ENCODE measurements at places on chromosomes 2 and 18.

DNA sequence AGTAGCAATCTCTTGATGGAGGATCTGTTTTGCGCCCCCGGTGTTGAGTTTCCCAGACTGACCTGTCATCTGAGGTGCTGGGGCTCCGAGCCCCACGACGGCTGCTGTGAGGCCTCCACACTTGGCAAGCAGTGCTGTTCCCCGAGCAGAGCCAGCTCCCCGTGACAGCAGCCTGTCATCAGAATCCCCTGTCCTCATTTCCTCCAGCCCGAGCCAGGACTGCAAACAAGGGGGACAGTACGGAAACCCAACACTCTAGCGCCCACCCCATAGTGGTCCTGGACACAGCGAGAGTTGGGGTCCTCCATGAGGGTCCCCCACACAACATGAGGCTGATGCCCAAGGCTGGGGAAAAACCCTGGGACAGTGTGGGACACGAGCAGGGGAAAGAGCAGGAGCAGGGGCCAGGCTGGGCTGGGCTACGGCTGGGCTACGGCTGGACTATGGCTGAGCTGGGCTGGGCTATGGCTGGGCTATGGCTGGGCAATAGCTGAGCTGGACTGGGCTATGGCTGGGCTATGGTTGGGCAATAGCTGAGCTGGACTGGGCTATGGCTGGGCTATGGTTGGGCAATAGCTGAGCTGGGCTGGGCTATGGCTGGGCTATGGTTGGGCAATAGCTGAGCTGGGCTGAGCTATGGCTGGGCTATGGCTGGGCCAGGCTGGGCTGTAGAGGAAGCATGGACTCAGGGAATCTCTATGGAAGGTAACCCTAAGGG is 1.5 kb upstream of the KLHL30 start:
- DNase-seq, result no peak

DNA sequence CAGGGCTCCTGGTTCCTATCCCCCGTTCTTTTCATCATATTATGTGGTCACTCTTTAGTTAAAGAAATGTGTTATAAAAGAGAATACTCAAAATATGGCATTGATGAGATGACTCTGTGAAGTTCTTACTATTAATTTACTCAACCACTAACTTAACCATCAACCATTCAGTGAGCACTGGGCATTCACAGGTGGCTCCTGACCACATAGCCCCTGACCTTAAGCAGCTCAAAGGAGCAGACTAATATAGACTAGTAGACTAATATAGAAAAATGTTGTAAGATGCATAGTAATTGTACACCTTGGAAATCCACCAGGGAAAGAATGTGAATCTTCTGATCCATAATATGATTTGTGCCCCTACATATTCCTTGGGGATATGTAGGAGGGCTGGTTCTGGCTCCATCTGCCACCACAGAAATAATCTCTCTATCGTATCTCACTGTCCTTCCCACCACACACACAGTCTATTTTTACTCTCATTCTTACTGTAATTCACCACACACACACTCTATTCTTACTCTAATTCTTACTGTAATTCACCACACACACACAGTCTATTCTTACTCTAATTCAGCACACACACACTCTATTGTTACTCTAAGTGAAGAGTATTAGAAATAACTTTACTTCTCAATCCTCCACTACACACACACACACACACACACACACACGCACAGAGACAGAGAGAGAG is 188.9 kb upstream of the ITGA4 start:
- DNase-seq, result no peak

DNA sequence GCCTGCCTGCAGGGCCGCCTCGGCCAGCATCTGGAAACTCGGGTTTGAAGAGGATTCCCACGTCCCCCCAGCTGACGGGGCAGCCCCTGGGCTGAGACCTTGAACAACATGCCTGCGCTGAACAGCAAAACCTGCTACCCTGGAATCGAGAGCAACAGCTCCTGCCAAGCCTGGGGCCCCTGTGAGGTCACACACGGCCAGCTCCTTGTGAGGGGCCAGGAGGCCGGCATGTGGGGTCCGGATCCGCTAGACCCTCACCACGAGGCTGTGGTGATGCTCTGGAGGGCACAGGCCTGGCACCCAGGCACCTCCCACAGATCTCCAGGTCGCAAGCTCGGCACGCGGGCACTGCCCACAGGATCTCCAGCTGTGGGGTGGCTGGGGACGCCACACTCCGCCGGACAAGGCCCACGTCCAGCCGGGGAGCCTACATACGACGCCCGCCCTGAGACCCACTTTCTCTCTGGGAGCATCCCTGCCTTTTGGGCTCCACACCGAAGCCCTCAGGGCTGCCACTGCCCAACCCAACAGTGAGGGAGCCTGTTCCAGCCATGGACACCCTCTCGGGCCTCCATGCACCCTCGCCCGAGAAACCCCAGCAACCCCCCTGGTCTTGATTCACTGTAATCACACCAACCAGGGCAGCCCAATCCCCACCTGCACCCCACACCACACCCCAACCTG is 34.1 kb downstream of the SLC66A2 start:
- DNase-seq, result no peak

GRCh38 chr18:42514512-42514911 is 559.5 kb downstream of the PIK3C3 start:
- no peak for DNase-seq

DNA sequence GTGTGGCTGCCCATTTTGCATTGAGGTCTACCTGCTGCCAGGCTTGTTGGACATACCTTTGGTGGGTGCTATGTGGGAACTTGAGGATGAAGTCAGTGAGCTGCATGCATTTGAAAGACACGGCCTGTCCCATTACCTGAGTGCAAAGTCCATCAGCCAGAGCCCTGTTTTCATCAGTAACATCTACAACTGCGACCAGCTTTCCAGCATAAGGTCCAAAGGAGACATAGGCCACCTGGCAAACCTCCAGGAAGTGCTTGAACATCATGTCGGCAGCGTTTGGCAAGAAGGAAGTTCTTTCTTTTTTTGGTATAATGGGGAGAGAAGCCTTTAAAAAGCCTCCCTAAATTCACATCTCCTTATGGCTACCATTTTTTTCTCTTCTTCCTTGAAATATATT is 143.1 kb downstream of the FAM161A start:
- no peak for DNase-seq

DNA sequence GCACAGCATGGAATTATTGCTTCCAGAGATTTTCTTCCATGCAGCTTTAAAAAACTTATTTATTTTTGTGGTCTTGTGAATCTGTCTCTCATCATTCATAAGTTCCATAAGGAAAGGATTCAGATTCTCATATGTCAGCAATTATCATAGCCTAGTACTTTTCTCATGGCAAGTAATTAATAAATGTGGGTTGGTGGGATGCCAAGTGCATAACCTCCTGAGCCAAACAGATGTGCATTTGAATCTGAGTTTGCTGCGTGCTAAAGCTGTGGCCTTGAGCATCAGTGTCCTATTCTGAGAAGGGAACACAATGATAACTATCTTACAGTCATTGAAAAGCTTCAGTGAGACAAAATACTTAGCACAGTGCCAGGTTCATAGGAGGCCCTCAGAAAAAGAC is 331.9 kb downstream of the PDE11A start:
- no peak for DNase-seq

- DNase-seq, result no peak
Observed at GRCh38 chr2:23412556-23413155, 27.7 kb downstream of the KLHL29 start.

DNA sequence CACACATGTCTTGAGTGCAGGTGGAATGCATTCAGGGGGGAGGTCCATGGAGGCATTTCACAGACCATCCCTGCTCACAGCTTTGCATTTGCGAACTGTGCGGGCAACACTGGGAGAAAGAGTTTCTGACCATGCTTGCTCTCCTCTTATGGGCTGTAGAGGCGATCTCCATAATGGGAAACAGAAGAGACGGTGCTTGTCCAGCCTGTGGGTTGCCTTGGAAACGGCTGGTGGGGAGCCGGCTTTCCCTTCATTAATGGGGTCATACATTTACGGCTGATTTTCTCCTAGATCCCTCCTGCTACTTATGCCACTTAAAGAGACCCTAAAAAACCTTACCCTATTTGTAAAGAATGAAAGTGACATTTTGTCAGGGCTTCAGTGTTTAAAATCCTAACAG is 147.4 kb downstream of the SOX11 start:
- DNase-seq, result no peak

DNA sequence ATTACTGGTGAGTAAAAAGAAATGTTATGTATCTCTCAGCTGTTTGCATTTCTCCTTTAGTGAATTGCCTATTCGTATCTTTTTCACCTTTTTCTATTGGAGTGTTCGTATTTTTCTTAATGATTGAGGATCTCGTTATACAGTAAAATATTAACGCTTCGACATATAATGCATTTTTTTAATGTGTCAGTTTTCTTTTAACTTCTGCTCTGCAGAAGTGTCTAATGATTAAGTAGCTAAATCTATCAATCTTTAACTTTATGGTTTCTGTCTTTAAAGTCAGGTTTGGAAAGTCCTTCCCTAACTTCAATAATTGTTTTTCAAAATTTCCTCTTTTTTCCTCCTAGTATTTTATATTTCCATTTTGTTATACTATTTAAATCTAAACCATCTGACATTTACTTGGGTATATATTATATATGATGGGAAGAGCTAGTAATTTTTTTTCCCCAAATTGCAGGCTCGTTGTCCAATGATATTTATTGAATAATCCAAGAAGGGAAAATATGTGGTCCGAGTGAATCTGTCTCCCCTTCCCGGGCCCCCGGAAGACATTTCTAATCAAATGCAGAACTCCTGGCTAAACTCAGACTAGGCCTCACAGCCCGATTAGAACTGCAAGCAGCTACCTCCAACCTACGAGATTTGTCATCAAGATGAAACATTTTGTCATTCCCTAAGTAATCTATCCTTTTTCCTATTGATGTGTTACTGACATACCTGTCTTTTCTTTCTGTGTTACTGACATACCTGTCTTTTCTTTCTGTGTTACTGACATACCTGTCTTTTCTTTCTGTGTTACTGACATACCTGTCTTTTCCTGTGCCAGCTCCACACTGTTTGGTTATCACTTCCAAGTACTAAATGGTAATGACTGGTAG is 17.2 kb downstream of the PCBP1 start:
- peak; percentile 68 for DNase-seq

DNA sequence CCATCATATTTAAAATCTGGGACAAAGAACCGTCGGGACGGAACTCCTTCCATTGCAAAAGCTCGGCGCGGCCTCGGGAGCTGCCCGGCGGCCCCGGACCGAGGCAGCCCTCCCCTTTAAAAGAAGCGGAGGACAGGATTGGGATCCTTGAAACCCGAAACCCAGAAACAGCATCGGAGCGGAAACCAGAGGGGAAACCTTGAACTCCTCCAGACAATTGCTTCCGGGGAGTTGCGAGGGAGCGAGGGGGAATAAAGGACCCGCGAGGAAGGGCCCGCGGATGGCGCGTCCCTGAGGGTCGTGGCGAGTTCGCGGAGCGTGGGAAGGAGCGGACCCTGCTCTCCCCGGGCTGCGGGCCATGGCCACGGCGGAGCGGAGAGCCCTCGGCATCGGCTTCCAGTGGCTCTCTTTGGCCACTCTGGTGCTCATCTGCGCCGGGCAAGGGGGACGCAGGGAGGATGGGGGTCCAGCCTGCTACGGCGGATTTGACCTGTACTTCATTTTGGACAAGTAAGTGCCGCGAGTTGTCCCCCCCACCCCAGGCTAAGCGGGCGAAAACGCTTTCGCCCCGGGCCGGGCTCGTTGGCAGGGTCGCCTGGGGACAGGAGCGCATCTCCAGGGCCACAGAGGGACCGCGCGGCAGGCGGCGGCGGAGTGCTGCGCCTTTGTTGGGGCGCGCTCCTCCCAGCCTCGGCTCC is at the start of gene ANTXR1:
Gene ANTXR1, plus strand, starts transcription at position 38 of the 698 bp plus-strand sequence. Its CDS starts 321 bp downstream, at position 359.
- no peak for DNase-seq

DNA sequence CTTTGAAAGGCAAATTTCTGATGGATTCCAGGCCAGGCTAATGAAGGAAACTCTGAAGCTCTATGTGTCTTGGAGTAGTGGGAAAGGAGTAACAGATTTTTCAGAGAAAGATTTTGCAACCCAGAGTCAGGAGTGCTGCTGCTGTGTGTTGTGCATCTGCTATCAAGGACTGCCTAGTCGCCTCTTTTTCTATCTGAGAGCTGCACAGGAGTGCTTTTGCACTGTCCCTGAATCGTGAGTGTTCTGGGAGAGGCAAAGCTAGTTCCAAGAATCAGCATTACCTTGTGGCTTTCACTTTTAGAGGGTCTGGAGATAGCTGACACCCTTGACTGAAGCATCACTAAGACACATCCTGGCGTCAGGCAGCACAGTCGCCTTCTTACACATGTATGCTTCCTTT is 336.4 kb downstream of the PARD3B start:
- DNase-seq, result peak; percentile 19

- no peak for DNase-seq
Observed at GRCh38 chr2:190455358-190456095, 47.4 kb downstream of the MFSD6 start.

GRCh38 chr2:151770995-151771394 is 36.7 kb upstream of the NEB start:
- DNase-seq, result no peak

DNA sequence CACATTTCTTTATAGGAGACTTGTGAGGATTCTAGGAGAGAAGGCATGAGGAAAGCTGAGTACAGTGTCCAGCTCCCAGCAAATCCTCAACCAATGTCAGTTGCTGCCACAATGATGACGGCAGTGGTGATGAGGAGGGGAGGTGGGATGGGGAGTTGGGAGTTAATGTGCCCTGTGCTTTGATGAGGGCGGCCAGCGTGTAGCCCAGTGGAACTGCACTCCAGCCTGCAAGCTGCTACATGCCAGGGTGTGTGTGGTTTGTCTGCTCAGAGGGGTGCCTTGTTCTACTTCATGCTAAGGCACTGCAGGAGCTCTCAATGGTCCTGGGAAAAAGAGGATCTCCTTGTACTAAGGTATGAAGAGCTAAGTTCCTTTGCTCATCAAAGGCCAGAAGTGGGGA is 96.1 kb downstream of the MSH2 start:
- DNase-seq, result no peak

- no peak for DNase-seq
Observed at GRCh38 chr18:6428851-6429395, 14.2 kb upstream of the L3MBTL4 start.

DNA sequence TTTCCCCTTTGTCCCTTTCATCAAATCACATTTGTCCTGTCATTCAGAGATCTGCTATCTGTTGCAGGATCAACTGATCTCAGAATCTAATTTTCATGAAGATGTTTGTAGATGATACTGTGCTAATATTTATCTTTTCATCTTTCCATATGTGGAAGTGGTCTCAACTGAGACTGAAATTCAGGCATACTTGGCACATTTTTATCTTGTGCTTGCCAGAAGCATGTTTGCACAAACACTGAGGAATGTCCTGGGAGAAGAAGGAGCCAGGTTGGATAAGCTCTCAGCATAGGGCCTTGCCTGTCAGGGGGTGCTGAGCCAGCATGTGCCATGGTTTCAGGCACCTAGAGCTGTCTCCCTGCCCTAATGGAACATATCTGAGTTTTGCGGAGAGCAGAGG is 24.5 kb upstream of the MMADHC start:
- no peak for DNase-seq

Data from CD4-positive, alpha-beta T cell treated with Interleukin-17A for 1 hour (primary cell).